Activated CD4-positive, alpha-beta memory T cell treated with anti-CD3 and anti-CD28 coated beads, Interleukin-2, amount 10 ng/mL, durations not matched to agents 7 days and 5 days (primary cell): ENCODE measurements at places on chromosomes 6 and 20. TPM values are rescaled to one million over a fixed set of nuclear protein-coding genes. Genes with fewer than 3 reads are reported as not detected.

DNA sequence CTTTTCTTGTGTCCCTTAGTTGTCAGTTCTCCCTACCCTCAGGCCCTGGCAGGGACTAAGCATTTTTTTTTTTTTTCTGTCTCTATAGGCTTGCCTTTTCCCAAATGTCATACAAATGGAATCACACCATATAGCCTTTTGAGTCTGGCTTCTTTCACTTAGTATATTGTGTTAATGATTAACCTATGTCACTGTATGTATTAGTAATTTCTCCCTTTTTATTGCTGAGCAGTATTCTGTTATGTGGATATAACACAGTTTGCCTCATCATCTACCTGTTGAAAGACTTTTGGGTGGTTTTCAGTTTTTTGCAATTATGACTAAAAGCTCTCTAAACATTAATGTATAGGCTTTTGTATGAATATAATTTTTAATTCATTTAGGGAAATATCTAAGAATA, 16.0 kb upstream of the FBXO30 start:
- DNase-seq, result no peak

DNA sequence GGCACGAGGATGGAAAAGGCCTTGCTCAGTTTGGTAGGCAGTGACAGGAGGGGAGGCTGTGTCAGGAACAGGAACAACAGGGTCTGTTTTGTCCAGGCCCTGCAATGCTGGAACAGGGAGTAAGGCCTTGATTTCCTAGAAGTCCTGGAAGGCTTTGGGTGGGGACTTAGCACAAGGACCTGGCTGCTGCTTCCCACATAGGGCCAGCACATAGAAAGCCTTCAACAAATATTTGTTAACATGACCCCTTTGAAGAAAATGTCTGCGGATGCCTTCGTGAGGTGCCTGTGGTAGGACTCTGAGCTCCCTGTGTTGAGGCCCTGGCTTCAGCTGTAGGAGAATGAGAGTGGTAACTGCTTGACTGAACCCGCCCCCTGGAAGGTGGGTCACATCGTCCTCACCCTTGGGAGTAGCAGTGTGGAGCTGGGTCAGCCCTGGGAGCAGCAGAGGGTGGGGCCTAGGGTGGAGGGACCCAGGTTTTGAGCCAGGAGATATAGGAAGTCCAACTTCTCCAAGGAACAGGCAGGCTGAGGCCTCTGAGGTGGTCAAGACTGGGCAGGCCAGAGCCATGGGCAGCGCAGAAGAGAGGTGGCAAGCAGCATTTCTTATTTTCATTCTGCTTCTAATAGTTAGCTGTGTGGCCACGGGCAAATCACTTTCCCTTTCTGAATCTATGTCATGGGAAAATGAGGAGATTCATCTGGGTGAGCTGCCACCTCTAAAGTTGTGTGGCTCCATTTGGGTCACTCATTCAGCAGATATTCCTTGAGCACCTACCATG, 50.0 kb downstream of the CNBD2 start:
- no peak for DNase-seq

DNA sequence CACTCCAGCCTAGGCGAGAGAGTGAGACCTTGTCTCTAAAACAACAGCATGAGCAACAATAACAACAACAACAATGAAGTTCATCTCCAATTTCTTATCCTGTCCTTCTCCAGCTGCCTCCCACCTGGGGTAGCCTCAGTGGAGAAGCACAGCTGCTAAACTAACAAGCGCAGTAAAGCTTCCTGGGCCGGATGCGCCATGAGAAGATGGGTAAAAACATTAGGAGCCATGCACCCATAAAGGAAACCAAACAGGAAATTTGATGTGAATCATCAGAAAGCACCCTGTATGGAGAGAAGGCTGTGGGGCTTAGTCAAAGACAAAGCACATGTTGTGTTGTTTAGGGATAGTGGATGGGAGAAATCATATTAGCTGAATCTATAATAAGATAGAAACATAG, 61.1 kb upstream of the CCN6 start:
- DNase-seq, result peak; percentile 61

DNA sequence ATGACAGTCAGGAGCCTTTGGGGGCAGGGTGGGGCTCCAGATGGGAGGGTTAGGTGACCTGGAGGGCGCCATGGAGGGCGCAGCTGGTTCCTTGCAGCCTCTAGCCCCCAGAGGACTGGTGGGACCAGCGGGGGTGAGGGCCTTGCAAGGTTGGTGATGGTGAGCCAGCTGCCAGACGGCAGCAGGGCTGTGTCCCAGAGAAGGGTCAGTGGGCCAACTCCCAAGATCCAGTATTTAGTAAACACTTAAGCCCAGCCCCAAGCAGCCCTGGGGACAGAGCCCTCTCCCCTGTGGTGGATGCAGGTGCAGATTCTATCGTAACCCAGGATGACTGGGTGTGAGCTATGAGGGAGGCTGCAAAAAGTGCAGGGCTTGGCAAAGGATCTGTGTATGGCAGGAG, 201.5 kb upstream of the RNF24 start:
- DNase-seq, result no peak

- no peak for DNase-seq
These were observed 4.6 kb downstream of the CST7 start for GRCh38 chr20:24953621-24954133.

GRCh38 chr20:62111148-62111547, 11.1 kb upstream of the LSM14B start:
- no peak for DNase-seq

GRCh38 chr6:70151616-70152015, 151.3 kb downstream of the COL9A1 start:
- DNase-seq, result no peak

GRCh38 chr20:46220455-46221207, 87.7 kb downstream of the CDH22 start:
- DNase-seq, result no peak

GRCh38 chr6:134016558-134016814, 35.9 kb downstream of the SLC2A12 start:
- DNase-seq, result no peak

DNA sequence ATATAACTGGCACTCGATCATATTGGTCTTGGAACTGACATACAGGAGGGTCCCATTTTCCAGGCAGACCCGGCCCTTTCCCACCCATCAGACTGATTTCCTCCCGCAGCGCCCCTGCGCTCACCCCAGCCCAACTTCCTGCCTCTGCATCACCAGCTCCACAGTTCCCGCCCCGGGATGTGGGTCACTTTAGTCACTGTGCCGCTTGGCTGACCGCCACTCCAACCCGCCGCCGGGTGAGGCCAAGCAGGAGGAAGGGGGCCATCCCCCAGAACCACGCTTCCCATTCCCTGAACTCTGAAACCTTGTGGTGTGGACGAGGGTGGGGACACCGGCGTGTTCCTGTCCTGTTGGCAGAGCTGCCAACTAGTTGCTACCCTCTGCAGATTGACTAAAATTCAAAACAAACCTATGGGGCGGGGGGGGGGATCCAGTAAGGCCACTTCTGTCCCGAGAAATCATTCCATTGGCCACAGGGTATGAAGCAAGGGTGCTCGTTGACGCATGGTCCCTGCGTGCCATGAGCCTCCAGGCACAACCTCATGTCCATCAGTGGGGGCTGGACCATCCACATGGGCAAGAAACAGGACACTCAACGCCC, 12.3 kb downstream of the TGM2 start:
- peak; percentile 58 for DNase-seq

- peak; percentile 15 for DNase-seq
These were observed 2.4 kb downstream of the DYNLT1 start for GRCh38 chr6:158642097-158642601.

GRCh38 chr6:32855467-32856174, 1.6 kb downstream of the PSMB9 start:
- DNase-seq, result no peak

DNA sequence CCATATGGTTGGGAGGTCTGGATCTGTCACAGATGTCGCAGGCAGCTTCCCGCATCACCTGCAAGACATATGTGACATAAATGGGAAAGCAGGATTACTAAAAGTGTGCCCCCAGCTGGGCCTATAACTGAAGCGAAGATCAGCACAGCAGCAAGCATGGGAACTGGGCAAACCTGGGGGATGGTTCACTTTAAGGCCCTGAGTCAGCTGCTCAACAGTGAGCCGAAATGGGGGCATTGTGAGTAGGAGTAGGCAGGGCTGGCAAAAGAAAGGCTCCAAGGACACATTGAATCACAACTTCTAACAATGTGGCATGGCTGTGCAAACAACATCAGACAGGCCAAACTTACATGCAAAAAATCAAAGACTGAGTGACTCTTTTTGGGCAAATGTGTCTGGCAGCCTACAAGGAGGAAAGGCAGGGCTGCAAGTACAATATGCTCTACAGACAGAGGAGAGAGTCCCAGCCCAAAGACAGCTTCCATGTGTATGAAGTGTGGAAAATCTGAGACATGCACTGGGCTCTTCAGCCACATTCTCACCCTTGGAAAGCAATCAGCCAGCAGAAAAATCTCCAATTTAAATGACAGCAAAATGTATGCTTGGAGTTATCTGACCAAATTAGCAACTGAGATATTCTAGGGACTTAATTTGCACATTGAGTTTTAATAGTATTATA, 531.0 kb upstream of the MMS22L start:
- no peak for DNase-seq

GRCh38 chr6:21861942-21862341, 268.4 kb downstream of the SOX4 start:
- no peak for DNase-seq

GRCh38 chr6:118660218-118660569, 8.8 kb upstream of the CEP85L start:
- DNase-seq, result no peak

DNA sequence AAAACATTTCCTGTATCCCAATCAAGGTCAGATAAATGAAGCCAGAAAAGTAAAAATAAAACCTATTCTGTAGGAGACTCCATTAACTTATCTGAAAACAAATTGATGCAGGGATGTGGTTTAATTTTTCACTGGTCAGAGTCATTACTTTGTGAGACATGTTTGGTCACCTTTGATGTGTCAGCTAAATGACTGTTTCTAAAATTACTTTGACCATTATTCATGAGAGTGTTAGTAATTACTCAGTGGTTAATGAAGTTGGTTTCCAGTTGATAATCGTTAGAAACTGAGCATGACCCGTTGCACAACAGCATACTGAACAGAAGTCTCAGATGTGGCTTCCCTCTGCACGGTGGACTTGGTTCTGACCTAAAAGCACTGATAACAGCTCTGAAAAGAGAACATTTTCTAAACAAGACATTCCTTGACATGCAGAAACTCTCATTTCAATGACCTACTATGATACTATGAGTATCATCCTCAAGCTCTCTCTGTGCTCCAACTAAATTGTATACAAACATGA, 410.5 kb upstream of the RNF217 start:
- no peak for DNase-seq

DNA sequence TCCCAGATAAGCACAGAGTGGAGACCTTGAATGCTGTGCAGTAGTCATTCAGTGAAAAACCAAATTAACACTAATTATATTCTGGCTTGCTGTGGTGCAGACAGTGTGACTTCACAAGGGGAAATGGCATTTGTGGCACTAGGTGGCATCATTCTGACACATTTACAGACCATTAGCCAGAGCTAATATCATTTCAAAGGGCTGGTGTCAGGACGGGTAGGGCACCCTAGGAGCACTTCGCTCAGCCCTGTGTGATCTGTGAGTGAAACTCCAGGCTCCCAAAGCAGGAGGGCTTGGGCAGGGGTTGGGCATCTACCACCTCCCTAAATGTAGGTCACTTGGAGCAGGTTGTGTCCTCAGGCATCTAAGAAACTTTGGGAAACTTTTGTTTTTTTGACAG, 555.8 kb downstream of the PKHD1 start:
- no peak for DNase-seq

DNA sequence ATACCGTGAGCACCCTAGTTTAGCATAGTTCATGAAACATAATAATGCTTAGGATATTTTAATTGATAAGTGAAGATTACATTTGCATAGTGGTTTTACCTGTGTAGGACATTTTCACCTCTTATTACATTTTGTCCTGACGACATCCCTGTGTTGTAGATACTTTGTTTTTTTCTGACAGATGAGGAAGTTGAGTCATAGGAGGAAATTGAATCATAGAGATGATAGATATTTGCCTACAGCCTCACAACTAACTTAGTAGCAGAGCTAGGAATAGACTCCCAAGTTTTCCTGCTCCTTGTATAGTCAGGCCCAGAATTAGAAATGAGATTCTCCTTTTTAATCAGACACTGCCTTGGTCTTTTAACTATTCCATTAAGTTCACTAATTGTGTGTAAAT, 100.5 kb upstream of the SUPT3H start:
- no peak for DNase-seq

DNA sequence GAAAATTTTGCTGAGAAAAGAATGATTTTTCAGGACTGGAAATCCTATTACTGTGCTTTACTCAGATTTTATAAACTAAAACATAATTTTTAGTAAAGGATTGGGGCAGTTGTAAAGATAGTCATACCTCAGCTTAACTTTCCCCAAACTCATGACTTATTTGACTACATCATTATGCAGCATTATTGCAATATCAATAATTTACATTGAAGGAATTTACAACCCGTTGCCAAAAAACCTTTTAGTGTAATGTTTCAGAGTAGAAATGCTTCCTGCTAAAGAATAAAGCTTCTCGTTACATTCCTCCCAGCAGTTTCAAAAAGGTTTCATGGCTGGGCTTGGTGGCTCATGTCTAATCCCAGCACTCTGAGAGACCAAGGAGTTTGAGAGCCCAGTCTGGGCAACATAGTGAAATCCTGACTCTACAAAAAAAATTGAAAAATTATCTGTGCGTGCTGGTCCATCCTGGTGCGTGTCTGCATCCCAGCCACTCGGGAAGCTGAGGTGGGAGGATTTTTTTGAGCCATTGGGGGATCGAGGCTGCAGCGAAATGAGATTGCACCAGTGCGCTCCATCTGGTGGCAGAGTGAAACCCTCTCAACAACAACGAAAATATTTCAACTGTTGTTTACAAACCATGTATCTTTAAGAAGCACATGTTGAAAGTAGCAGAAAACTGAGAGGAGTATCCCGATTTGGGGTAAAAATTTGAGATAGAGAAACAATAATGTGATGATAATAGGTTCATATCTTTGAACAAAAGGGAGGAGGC, 4.4 kb downstream of the AMD1 start:
- DNase-seq, result peak; percentile 50

Gene LY6G5C
- total RNA-seq, result 2.6 TPM

Gene PROKR2
- total RNA-seq, result not detected

Gene FLRT3
- total RNA-seq, result not detected

Gene RPP21
- total RNA-seq, result 35.7 TPM

Gene RGS17
- not detected for total RNA-seq

Gene ANGPT4
- not detected for total RNA-seq

Gene ISM1
- total RNA-seq, result not detected

Gene PHF1
- 51.4 TPM for total RNA-seq

Gene MOCS1
- total RNA-seq, result not detected

Gene MOG
- total RNA-seq, result not detected
